Bronchial smooth muscle cell (primary cell): ENCODE measurements at places on chromosomes 1 and 21. TPM values are rescaled to one million over a fixed set of nuclear protein-coding genes. Genes with fewer than 3 reads are reported as not detected.

Gene ZFP69
- total RNA-seq = 2.1 and 2.5 TPM in 2 replicates

Gene RXRG
- total RNA-seq = 1.2 TPM in 1 of 2 replicates, not detected in the other

Gene DIO1
- total RNA-seq = not detected in 2 replicates

Gene CSRP1
- total RNA-seq = 253 and 433 TPM in 2 replicates

Gene CNKSR1
- total RNA-seq = not detected in 2 replicates

Gene CELF3
- not detected in 2 replicates for total RNA-seq

Gene BNIPL
- 0.16 and 0.26 TPM in 2 replicates for total RNA-seq

Gene TMIGD3
- total RNA-seq = 0.16 TPM in 1 of 2 replicates, not detected in the other

Gene WNT2B
- 4.6 and 5.7 TPM in 2 replicates for total RNA-seq
